ENCODE measurements at places on chromosomes 1 and 21. TPM values are rescaled to one million over a fixed set of nuclear protein-coding genes. Genes with fewer than 3 reads are reported as not detected.

Gene COL8A2
- 1.4 TPM for total RNA-seq

Gene ARID4B
- 14.8 TPM for total RNA-seq

Gene ANKRD35
- total RNA-seq, result 1.1 TPM

GRCh38 chr1:21703318-21703963 is 34.3 kb upstream of the RAP1GAP start:
- DNase-seq, result no peak

Gene OR2T35
- not detected for total RNA-seq

Gene KCND3
- total RNA-seq, result 19.7 TPM

Gene C1orf53
- 6.2 TPM for total RNA-seq

GRCh38 chr1:110387048-110387754 is 3.6 kb downstream of the SLC16A4 start:
- DNase-seq, result no peak

- no peak for DNase-seq
Measured at GRCh38 chr1:174659823-174660222, 212.1 kb downstream of the GPR52 start.

DNA sequence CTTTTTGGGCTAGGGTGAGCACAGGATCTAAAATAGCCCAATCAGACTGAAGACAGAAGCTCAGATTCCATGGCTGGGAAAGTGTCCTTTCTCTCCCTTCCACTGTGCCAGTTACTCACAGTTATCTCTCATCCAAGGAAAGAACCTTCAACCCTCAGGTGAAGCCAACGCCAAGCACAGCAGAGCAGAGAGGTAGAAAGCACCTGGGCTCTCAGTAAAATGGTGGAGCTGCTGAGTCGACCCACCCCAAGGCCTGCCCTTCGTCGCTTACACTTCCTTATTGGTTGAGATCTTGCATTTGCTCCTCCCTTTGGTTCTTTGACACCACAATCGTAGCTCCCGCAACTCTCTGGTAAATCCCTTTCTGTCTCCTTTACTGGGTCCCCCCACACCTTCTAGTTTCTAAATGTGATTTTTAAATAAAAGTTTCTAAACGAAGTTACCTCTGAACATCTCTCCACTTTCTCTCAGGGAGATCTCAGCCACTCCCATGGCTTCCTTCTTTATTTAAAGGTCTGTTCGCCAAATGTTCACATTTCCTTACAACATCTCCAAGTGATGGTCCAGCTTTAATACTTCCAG is 27.5 kb upstream of the SLC30A1 start:
- DNase-seq, result no peak

Gene MTARC1
- total RNA-seq, result 6.9 TPM

Gene NTRK1
- 2.5 TPM for total RNA-seq

DNA sequence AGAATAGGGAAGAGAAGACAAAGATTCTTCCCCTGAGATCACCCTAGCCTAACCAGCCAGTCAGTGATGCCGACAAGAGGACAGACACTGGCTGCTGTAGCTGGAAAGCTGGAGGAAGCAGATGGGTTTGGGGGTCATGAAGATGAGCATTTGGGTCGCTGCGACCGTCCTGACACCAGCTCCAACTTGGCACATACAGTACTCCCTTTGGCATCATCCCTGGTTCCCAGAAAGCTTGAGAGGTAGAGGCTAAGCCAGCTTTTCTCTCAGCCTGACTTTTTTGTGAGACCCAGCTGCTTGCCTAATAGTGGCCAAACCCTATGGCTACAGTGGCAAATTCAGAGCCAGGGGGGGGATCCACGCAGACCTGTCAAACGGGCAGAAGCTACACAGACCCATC is 43.0 kb upstream of the IKBKE start:
- DNase-seq, result no peak

GRCh38 chr1:198320759-198321158 is 164.0 kb downstream of the NEK7 start:
- DNase-seq, result no peak

Gene CFHR4
- not detected for total RNA-seq

DNA sequence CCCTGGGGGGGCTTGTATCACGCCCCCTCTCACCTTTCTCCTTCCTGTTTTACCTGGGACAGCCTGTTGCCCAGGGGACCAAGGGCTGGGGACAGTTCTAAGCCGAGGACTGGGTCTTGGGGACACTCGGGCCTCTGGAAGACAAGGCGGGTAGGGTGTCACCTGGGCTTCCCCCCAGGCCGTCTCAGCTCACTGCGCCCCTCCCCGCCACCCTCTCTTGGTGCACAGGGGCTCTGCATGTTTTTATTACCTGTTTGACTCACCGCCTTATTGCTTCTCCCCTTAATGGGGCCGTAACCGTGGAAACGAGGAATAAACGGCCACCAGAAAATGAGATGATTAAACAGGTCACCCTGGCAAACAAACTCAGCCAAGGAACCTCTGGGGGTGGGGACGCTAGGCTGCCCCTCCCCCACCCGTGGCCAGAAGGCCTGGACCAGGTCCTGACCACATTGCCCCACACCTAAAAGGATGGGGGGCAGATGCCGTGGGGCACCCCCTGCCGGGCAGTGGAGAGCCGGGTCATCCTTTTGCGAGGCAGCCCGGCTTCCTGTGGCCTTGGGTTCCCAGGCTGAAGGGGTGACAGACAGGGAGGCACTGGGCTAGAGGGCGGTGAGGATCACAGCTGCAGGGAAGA is 109.9 kb downstream of the CASZ1 start:
- DNase-seq, result no peak

DNA sequence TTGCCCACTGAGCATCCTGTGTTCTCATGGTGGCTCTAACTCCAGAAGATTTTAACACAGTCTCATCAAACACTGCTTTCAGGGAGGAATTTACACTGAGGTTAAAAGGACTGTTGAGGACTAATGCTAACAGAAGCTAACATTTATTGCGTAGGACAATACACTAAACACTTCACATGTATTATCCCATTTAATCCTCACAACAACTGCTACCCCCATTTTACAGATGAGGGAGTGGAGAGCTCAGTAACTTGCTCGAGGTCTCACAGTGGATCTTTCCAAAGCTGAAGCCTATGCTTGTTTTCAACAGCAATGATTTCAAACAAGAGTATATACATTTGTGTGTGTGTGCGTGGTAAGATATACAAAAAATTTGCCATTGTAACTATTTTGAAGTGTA is 13.9 kb downstream of the ATF3 start:
- no peak for DNase-seq

Gene S100A1
- total RNA-seq, result 2,267 TPM

Gene CLCA1
- total RNA-seq, result not detected

DNA sequence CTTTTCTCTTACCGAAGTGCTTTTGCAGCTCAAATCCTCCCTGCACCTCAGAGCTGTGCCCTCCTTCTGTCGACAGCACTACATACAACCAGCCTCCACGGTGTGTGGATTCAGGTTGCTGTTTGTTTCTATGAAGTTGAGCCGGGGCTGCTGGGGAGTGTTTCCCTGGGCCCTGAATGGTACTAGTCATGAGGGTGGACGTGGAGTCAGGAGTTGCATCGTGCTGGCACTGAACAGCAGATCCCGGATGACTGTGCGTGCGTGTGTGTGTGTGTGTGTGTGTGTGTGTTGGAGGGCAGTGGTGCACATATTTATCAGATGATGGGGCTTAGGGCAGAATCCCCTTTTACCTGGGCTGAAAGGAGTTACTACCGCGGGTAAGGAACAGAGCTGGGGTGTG is 47.0 kb downstream of the ACTL8 start:
- no peak for DNase-seq

Gene FAM43B
- 3.0 TPM for total RNA-seq

- no peak for DNase-seq
Measured at GRCh38 chr1:1025730-1026129, 5.8 kb downstream of the AGRN start.

DNA sequence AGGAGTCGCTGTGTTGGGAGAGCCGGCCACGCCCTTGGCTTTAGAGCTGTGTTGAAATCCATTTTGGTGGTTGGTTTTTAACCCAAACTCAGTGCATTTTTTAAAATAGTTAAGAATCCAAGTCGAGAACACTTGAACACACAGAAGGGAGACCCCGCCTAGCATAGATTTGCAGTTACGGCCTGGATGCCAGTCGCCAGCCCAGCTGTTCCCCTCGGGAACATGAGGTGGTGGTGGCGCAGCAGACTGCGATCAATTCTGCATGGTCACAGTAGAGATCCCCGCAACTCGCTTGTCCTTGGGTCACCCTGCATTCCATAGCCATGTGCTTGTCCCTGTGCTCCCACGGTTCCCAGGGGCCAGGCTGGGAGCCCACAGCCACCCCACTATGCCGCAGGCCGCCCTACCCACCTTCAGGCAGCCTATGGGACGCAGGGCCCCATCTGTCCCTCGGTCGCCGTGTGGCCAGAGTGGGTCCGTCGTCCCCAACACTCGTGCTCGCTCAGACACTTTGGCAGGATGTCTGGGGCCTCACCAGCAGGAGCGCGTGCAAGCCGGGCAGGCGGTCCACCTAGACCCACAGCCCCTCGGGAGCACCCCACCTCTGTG is 4.7 kb downstream of the C1orf35 start:
- peak; percentile 35 for DNase-seq

Gene SPRR2D
- not detected for total RNA-seq

- no peak for DNase-seq
Measured at GRCh38 chr21:31335957-31336738, 7.9 kb downstream of the TIAM1 start.

Gene CADM3
- total RNA-seq, result 5.3 TPM

GRCh38 chr1:29094433-29094832 is 29.3 kb downstream of the TMEM200B start:
- DNase-seq, result no peak

Gene XCL2
- total RNA-seq, result not detected

Gene KCNT2
- total RNA-seq, result 1.0 TPM

DNA sequence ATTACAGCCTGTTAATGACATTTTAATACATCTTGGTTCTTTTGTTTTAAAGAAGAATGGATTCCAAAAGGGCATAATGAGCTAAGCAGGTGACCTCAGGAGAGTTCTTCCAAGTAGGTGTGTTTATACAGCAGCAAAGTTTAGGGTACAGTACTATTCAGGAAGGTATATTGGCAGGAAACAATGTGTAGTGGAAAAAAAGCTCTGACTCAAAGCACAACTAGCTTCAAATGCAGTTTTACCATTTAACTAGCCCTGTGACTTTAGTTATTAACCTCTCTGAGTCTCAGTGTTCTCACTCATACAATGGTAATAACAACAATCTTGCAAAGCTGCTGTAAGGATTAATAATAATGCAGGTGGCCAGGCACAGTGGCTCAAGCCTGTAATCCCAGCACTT is 29.9 kb downstream of the FAF1 start:
- no peak for DNase-seq

- no peak for DNase-seq
Measured at GRCh38 chr1:197841883-197842553, 60.4 kb upstream of the C1orf53 start.

GRCh38 chr1:207964195-207964966 is 53.5 kb upstream of the CD34 start:
- DNase-seq, result no peak

GRCh38 chr1:209023790-209024189 is 559.7 kb upstream of the CAMK1G start:
- no peak for DNase-seq

DNA sequence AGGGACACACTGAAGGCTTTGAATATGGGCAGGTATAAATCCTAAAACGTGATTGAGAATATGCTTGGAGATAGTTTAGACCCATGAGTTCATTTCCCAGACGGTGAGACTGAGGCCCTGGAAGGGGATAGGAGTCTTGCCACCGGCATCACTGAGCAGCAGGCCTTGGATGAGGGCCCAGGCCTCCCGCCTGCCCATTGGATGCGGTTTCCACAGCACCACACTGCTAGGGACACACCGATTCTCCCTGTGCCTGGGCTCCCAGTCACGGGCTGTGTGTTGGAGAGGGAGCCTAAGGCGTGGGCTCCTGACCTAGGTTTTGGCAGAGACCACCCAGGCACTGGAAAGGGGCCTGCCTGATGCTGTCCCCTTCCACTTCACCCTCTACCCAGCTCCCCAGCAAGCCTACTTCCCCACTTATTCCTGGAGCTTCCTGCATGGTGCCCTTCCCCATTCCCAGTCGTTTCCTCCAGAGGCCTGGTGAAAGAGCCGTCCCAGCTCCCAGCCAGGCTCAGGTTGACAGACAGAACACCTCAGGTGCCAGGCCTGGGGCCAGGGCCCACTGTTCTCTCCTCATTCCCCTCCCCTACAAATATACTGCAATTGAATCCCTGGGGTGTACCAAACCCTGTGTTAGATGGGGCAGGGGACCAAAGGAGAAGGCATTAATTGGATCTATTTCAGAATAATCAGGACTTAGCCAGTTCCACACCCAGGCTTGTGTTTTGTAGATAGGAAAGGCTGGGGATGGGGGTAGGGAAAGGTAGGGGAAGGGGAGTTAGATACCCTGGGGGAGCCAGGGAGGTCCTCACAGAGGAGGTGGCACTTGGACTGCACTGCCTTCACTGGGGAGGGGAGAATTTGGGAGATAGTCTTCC is 3.4 kb downstream of the FOXO6 start:
- peak; percentile 39 for DNase-seq

Gene TMEM54
- 10.5 TPM for total RNA-seq

GRCh38 chr1:173392895-173393658 is 84.1 kb upstream of the PRDX6 start:
- no peak for DNase-seq
